ENCODE measurements at places on chromosomes 7 and 10.

- no peak for DNase-seq
Measured at GRCh38 chr10:99555825-99556523, 23.2 kb downstream of the NKX2-3 start.

GRCh38 chr7:126541406-126541805 is 711.3 kb downstream of the GRM8 start:
- no peak for DNase-seq

DNA sequence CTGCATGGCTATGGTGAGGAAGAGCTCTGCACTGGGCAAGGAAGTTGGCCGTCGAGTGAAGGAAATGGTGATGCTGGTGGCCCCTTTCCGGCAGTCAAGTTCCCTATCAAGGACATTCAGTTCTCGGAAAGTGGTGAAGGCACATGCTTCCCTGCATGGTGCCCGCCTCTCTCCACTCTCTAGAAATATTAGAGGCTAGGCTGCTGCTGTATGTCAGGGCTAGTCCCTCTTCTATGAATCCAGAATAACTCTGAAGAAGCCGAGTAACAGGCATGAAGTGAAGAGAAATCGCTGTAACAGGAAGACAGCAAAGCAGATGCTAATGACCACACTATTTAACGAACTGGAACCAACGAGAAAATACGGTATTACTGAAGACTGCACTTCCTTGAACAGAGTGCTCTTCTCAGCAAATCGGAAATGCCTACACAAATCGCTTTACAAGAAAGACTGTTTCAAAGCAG is 5.4 kb downstream of the IDI1 start:
- no peak for DNase-seq

DNA sequence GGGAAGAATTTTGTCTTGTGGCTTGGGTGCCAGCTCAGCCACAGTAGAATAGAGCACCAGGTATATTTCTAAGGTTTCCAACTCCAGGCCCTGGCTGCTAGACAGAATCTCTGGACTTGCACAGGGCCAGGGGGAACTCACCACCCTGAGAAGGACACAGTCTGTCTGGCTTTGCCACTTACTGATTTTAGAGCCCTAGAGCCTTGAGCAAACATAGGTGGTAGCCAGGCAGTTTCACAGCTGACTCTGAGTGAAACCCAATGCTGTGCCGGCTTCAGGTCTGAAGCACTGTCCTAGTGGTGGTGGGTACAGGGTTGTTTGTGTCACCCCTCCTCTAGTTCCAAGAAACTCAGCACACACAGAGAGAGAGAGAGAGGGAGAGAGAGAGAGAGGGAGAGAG is 81.6 kb downstream of the TES start:
- no peak for DNase-seq

GRCh38 chr7:100102950-100103840 is 1.8 kb downstream of the AP4M1 start:
- no peak for DNase-seq

DNA sequence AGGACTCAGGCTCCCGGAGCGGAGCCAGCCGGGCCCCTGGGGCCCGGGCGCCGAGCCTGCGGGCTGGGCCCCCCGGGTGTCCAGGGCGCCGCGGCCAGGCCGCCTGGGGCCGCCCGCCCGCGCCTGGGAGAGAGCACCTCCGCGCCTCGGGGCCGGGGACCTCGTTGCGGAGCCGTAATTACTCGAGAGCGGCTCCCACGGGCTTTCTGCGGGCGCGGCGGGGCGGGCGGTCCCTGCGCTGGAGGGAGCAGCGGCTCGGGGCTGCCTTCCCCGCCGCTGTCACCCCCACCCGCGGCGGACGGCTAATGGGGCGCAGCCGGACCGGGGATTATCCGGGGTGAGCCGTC is 1.5 kb downstream of the GNB2 start:
- no peak for DNase-seq

DNA sequence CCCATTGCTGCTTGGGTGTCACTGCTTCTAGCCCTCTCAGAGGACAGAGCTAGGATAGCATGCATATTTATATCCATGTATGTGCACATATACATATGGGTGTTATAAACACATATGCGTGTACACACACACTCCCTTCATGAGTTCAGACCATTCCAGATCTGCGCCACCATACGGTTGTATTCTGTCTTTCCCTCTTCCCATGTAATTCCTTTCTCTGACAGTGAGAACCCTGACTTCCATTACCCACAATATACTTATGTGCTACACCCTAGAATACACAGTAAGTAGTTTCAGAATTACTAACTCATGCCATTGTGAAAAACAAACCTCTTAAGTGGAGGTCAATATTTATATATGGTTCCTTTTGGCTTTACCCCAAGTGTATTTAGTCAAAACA is 116.6 kb upstream of the SAMD8 start:
- DNase-seq, result no peak

DNA sequence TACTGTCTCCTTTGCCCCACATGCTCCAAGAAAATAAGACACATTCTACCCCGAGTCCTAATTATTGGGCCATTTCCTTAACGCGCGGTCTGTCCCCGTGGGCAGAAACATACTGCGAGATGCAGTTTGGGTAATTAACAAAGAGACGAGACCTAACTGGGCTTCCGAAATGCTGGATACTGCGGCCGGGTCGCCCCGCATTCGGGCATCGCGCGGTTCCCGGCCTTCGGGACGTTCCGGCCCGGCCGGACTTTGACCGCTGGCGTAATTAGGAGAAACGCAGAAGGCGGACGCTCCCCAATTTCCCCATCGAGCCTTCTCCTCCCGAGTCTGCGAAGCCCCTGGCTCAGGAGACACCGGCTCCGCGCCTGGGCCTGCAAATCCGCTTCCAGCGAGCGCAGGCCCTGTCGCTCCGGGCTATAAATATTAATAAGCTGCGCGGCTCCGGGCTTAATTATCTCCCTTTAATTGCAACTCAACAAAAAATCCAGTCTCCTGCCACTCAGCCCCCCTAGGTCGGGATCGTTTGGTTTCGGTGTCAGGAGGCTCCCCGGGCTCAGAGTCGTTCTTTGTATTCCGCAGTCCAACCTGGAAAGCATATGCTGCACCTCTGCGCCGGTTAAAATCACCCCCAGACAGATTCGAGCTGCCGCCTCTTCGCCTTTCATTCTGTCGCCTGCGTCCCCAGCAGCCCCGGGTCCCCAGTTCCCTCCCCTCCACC is 131.5 kb downstream of the SPAG6 start:
- DNase-seq, result no peak

All from SW 1271 (cell line).